ENCODE measurements at places on chromosomes 2 and 18. TPM values are rescaled to one million over a fixed set of nuclear protein-coding genes. Genes with fewer than 3 reads are reported as not detected.

The KCNS3 gene
- total RNA-seq, result not detected

The SPOPL gene
- 12.6 TPM for total RNA-seq

The RGPD3 gene
- total RNA-seq, result 0.13 TPM

The SKOR2 gene
- not detected for total RNA-seq

The ZNF516 gene
- 3.8 TPM for total RNA-seq

The ANKRD29 gene
- not detected for total RNA-seq

The CRYGD gene
- not detected for total RNA-seq

The CNOT9 gene
- 71.4 TPM for total RNA-seq

The ST6GAL2 gene
- total RNA-seq, result not detected

The GCA gene
- 11.4 TPM for total RNA-seq

The PLEK gene
- total RNA-seq, result 1.9 TPM

The IL18RAP gene
- total RNA-seq, result 5.8 TPM

The CTNNA2 gene
- not detected for total RNA-seq

The CFC1 gene
- not detected for total RNA-seq

The NPHP1 gene
- total RNA-seq, result 0.13 TPM

The VSNL1 gene
- total RNA-seq, result not detected

The GGCX gene
- total RNA-seq, result 18.1 TPM

The ZSWIM2 gene
- not detected for total RNA-seq

The ALPG gene
- total RNA-seq, result not detected

The LRATD1 gene
- not detected for total RNA-seq

The CPSF3 gene
- total RNA-seq, result 41.7 TPM

The SANBR gene
- 8.2 TPM for total RNA-seq

The C2orf72 gene
- 0.65 TPM for total RNA-seq

The CCDC150 gene
- total RNA-seq, result 9.2 TPM

The HOXD9 gene
- not detected for total RNA-seq

The SLC30A3 gene
- 0.08 TPM for total RNA-seq

The ACTG2 gene
- not detected for total RNA-seq

The NEU2 gene
- total RNA-seq, result not detected

The PDCD1 gene
- 1.5 TPM for total RNA-seq
